ENCODE measurements at places on chromosomes 11 and 22.

DNA sequence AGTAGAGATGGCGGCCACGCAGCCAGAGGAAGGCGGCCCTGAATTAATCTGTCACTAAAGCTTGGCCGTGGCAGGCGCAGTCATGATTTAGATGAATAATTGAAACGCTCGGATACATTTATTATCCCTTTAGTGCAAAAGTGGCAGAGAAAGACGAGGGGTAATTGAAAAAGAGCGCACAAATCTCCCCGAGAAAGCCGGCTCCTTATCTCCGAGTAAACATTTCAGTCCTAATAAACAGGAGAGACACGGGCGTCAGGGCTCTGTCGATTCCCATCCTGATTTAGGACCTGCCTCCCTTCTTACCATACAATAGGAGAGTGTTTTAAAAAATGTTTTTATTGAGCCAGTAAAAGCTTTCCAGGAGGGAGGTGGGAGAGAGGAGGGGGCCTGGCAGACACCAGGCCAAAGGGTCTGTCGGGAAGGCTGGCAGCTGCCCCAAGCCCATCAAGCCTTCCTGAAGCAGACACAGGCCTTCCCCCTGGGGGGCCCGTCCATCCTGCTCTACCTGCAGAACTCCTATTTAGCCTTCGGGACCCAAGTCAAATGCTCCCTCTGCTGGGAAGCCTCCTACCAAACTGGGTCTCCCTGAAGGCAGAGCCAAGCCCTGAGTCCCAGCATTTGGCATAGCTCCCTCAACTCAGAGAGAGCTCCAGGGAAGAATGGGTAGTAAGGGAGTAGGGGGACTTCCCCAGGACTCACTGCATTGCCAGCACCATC lies 22.8 kb downstream of the OTUB1 start:
- DNase-seq: no peak

- DNase-seq: no peak
Measured at GRCh38 chr22:43440556-43440955, 28.7 kb downstream of the MPPED1 start.

- DNase-seq: no peak
Measured at GRCh38 chr22:35299217-35299672, 449 bp upstream of the TOM1 start.

GRCh38 chr11:56486801-56487200 lies 4.4 kb downstream of the OR5M8 start:
- no peak for DNase-seq

DNA sequence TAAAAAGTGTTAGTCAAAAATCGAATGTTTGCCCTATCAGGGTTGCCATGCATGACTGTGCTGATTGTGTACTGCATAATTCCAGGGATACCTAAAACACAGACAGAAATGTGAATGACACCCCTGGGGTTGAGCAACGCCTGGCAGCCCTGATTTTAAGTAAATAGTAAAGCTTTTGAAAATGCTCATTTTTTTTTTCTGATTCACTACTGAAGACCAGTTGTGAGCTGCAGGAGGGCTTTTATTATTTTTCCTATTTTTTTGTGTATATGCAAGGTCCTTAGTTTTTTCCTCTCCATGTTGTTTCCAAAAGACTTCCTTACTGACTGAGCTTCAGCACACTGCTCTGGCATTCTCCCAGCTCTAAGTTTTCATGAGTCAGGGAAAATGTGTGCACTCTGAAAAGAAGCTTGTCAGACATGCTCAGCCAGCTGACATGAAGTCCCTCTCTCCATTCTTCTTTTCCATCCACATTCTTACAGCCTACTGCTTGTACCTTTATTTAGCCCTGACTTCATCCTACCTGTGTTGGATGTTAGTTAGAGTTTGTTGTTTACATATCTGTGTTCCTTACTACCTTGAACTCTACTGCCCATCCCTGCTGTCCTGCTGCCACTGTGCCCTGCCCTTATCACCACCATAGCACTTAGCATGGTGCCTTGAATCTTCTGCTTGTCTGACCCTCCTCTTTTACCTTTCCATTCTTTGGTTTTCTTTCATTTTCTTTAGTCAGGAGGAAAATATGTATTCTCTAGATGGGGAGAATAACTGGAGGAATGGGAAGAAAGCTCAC lies 79.5 kb downstream of the HORMAD2 start:
- no peak for DNase-seq

DNA sequence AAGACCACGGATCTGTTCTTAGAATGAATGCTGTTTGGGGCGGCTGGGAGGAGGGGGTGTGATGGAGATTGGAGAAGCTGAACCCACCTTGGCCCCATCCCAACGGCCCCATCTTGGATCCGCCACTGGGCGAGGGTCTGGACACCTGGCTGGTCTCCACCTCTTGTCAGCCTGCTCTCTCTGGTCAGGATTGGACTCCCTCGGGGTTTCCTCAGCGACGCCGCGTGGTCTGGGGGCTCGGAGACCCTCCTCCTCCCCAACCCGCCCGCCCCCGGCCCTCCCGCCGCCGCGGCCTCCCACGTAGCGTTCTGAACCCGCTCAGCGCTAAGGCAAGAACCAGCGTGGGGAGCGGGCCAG lies 4.3 kb upstream of the FLI1 start:
- DNase-seq: no peak

GRCh38 chr11:70399681-70400112 lies 1.4 kb downstream of the CTTN start:
- DNase-seq: no peak
